ENCODE measurements at places on chromosomes 5 and 9.
A peak's percentile ranks its signal among the peaks of the same experiment; 100 is the strongest.

- no peak for DNase-seq
These were observed 93.1 kb upstream of the FTMT start for GRCh38 chr5:121758615-121759014.

DNA sequence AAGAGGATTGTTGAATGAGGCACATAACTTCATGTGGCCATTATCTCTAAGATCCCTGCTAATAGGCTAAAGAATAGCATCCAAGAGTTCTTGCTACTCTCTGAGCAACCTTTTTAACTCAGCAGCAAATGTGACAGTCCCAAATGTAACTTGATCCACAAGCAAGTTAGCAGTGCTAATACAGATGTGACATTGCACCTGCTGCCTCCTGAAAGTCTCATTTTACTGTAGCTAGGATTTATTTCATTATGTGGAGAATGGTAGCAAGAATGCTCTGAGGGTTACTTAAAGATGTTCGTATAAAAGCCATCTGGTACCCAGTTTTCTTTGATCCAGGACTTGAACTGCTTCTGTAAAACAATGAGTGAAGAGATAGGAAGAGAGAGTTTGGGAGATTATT is 45.8 kb downstream of the CDH10 start:
- DNase-seq = no peak

DNA sequence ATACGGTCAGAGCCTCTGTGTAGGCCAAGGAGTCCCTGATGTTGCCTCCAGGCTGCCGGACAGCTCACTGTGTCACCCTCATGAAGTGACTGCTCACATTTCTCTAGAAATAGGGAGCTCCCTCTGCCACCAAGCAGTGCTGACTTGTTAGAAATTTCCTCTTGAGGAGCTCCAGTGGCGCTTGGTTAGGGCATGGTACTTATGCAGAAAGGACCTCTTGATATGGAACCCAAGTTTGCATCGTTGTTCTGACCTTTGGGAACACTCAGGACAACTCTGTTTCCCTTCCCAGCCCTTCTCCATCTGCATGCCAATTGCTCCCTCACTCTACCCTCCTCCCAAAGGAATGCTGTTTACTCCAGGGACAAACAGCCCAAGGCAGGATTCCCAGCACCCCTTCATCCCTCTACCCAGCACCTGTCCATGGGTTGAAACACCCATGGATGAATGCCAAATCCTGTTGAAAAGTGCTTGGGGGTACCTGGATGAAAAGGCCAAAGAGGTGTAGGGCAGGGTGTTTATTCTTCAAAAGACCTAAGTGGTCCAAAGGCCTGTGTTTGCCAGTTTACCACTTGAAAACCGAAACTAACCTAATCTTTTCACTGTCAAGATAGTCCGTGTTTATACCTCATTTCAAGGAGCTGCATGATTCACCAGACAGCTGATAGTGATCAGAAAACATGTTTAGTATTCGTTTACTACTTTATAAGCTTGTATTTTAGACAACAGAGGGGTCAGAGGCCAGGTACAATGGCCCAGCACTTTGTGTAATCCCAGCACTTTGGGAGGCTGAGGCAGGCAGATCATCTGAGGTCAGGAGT is 51.1 kb downstream of the KLF4 start:
- DNase-seq = no peak

DNA sequence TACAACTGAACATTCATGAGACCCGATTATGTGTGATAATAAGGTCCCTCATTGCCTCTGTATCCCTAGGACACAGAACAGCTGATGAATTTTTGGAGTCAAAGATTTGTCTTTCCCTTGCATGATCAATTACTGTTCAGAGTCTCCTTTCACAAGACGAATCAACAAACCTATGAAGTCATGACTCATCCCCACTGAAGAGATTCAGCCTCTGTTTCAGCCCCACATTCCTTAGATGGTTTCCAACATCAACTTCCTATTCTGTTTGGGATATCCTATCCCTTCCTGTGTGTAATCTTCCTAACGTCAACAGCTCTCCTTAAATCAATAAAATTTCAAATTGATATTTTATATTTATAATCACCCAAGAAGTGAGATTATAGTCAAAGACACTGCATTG is 199.0 kb downstream of the DNAH5 start:
- no peak for DNase-seq

GRCh38 chr5:120413686-120414085 is 50.4 kb upstream of the PRR16 start:
- no peak for DNase-seq

GRCh38 chr9:104278929-104279496 is 184.9 kb downstream of the SMC2 start:
- DNase-seq = no peak

- no peak for DNase-seq
These were observed 94.7 kb downstream of the PPARGC1B start for GRCh38 chr5:149824846-149825245.

DNA sequence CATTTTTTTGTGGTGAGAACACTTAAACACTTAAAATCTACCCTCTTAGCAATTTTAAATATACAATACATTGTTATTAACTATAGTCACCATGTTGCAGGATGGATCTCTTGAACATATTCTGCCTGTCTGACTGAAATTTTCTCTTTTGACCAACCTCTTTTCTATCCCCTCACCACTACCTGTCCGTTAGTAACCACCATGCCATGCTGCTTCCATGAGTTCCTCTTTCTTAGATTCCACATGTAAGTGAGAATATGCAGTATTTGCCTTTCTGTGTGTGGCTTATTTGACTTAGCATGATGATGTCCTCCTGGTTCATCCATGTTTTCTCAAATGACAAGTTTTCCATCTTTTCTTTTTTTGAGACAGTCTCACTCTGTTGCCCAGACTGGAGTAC is 48.5 kb upstream of the NAA35 start:
- no peak for DNase-seq

DNA sequence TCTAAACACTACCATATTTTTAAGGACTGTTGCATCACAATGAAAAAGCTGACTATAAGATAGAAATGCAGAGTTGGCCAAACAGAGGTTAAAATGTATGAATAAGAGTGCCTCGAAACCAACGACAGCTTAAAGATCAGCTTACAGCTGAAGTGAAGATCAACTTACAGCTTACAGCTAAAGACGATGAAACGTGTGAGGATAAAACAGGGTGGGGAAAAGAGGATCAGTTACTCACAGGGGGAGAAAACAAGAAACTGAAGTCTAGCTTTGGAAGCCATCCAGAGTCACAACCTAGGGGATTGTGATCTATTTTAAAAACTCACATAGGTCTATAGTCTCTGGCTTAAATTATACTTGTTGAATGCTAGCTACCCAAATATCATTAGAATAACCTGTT is 220.0 kb downstream of the SNCAIP start:
- no peak for DNase-seq

DNA sequence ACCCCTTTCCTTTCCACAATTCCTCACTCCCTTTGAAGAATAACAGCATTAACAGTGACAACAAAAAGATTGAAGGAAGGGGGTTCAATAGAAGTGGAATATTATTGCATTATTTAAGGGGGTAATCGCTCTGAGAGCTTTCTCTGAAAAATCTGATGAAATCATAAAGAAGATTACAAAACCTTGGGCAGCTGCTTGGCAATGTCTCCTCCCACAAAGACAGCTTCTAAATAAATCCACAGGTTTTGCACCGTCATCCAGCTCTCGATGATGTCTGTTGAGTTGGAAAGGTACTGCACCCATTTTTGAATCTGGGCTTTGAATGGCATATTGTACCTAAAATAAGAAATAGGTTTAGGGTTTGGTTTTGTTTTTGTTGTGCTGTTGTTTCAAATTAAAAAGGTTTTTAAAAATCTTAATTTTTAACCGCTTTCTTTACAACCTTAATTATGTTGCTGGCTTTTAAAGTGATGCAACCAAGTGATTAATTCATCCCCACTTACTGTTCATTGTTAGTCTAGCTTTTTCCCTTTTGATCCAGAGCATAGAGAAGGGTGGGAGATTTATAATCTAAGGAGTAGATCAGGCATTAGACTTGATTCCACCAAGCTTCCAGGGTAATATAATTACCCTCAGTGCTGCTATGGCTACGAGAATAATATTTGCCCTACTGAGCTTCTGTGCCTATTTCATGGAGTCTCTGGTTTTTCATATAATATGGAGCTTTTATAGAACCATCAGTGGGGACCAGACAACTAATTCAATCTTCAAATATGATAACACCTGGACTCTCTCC is 85.0 kb downstream of the DNAH5 start:
- no peak for DNase-seq

GRCh38 chr5:123282444-123282843 is 140.8 kb downstream of the CEP120 start:
- DNase-seq = no peak

DNA sequence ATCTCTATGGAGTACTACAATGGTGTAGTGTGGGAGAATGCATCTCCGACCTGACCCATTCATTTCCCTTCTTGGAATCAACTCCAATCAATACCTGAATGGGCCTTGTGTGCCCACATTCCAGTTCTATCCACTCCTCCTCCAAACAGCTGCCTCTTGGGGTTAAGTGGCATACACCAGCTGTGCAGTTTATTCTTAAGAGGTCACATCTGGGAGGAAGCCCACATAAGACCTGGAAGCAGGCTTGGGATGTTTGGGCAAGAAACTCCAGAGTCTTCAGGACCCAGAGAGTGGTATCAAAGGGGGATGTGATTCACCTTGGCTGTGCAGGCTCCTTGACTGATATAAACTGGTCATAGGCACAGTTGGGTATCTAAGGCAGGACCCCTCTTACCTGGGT is 46.0 kb downstream of the ACTBL2 start:
- no peak for DNase-seq

- DNase-seq = no peak
These were observed 87.6 kb downstream of the S1PR3 start for GRCh38 chr9:89078860-89079259.

- DNase-seq = no peak
These were observed 559.7 kb downstream of the TLR4 start for GRCh38 chr9:118263949-118264348.

DNA sequence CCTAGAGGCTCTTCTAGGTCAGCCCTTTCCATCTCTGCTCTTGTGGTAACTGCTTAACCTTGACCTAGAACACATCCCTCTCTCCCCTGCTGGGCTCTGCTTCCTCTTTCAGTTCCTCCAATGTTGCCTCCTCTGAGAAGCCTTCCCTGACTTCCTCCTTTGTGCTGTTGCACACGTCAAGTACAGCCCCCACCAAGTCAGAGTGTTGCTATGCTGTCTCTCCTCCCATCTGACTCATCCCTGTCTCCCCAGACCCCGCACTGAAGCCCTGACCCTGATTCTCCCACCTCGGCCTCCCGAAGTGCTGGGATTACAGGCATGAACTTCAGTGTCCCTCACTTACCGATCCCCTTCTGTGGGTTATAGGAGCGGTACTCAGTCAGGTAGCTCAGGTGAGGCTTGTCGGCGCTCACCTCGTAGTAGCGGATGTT is 10.4 kb upstream of the TRIM14 start:
- no peak for DNase-seq

DNA sequence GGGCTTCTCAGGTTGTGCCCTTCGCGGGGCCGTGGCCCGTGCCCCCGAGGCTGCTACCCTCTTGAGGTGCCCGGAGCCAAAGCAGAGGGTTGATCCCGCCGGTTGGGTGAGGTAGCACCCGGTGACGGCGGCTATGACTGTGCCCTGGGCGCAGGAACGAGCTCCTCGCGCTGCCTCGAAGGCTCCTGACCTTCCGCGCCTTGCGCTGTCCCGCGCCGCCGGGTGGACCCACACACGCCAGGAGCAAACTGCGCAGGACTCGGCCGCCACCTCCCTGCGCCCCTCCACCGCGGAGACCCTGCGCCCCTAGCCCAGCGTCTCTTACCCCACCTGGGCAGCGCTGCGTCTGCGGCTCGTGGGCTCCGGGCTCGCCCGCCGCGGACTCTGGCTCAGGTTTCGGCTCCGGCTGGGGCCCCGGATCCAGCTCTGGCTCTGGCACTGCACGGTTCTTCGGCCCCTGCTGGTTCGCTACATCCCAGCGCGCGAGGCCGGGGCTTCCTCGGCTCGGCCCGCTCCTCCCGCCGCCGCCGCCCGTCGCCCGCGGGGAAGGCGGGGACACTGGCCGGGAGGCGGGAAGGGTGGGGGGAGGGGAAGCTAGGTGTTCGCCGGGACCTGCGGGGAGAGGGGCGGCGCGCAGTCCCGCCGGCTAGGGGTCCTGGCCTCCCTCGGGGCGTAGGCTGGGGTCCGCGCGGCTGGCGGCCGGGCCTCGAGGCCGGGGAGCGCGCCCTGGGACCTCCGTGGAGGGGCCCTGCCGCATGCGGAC is 5.4 kb upstream of the PITX1 start:
- DNase-seq = no peak

DNA sequence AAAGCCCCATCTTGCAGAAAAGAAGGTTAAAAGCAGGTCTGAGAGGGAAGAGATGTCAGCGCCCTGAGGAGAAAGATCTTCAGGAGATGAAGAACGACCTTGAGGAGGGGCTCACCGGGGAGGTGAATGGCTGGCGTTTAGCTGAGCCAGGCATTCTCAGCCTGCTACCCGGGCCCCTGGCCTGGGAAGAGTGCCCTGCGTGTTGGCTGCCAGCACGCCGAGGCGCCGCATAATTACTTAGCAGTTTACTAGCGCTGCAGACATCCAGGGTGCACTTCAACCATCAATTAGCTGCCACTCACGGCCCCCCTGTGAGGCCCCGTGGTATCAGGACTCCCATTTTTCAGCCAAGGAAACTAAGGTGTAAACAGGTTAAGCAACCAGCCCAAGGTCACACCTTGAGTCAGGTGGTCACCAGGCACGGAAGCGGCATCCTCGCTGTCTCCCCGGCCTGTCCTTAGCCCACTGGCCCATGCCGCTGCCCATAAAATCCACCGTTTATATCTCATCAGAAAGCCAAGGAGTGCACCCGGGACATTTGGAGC is 551.9 kb downstream of the BNC2 start:
- no peak for DNase-seq

- no peak for DNase-seq
These were observed 104.1 kb downstream of the GABRB2 start for GRCh38 chr5:161442471-161442870.

- peak; percentile 80 for DNase-seq
These were observed 6.1 kb upstream of the PRR16 start for GRCh38 chr5:120457839-120458507.

- DNase-seq = peak; percentile 71
These were observed 293.8 kb downstream of the CWC27 start for GRCh38 chr5:65062469-65063083.

GRCh38 chr9:32867026-32867425 is 83.7 kb downstream of the TMEM215 start:
- DNase-seq = no peak

- DNase-seq = no peak
These were observed at the start of gene ZNF608 for GRCh38 chr5:124745928-124746915. TSS of gene ZNF608 (minus strand) at chr5:124746639. CDS start at chr5:124744989, 1,650 bp downstream.

DNA sequence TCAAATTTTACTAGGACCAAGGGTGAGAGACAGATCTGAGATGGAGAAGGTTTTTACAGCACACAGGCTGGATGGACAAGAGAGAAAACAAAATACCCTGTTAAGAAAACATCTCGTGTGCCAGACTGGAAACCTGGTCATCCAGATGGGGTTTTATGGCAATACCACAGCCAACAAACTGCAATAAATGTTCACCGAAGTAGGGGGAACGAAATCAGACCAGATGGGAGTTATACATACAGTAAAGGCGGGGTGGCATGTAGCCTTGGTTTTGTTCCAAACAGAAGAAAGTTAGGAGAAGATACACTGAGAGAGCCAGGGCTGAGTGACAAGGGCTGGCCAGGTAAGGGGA is 63.3 kb downstream of the DCP2 start:
- no peak for DNase-seq

- DNase-seq = no peak
These were observed 275.9 kb downstream of the CRB2 start for GRCh38 chr9:123631862-123632261.

GRCh38 chr5:109281136-109281690 is 128.6 kb downstream of the PJA2 start:
- no peak for DNase-seq

GRCh38 chr5:91703128-91703527 is 320.0 kb upstream of the ARRDC3 start:
- DNase-seq = no peak

Data from suprapubic skin (tissue), 4 donors.